Ovary (tissue), 10 donors: ENCODE measurements at places on chromosomes 6 and 20.

DNA sequence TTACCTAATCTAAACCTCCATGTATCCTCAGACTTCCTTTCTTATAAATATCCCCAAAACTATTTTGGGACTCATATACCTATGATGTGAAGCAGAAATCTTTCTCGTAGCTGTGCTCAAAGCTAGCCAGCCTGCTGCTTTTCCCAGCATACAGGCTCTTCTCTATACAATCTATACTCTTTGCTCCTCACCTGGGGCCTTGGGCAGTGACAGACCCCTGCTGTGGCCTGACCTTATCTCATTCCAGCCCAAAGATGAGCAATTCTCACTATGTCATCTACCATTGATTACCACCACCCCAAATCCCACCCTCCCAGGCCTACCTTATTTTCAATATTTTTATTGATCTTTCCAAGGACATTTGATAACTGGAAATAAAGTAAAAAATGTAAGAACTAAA lies 83.2 kb upstream of the FBXL4 start:
- no peaks in the 10 kb centered on the region for H3K27me3 ChIP-seq
- no peaks in the 10 kb centered on the region for H3K36me3 ChIP-seq
- no peak overlapping the region for H3K27ac ChIP-seq
- no peak for DNase-seq
- no peaks in the 10 kb centered on the region for H3K4me1 ChIP-seq

DNA sequence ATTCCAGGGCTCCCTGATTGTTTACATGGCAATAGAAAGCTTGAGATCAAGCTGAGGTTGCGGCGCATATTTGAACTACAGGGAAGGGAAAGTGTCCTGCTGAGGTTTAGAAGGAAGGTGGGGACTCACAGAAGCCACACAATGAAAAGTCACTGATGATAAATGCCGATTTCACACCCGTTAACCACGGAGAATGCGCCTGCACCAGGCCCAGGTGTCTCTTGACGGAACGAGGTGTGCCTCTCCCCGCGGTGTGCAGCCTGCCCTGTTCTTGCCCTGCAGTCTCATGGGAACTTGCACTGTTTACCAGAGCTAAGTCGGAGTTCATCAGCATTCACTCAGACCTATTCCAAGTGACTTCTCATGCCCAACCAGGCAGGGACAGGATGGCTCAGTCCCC lies 90.3 kb downstream of the LY86 start:
- no peak for DNase-seq
- no peak overlapping the region for H3K4me3 ChIP-seq
- H3K4me1 ChIP-seq: no peaks in the 10 kb centered on the region
- H3K36me3 ChIP-seq: no peaks in the 10 kb centered on the region

DNA sequence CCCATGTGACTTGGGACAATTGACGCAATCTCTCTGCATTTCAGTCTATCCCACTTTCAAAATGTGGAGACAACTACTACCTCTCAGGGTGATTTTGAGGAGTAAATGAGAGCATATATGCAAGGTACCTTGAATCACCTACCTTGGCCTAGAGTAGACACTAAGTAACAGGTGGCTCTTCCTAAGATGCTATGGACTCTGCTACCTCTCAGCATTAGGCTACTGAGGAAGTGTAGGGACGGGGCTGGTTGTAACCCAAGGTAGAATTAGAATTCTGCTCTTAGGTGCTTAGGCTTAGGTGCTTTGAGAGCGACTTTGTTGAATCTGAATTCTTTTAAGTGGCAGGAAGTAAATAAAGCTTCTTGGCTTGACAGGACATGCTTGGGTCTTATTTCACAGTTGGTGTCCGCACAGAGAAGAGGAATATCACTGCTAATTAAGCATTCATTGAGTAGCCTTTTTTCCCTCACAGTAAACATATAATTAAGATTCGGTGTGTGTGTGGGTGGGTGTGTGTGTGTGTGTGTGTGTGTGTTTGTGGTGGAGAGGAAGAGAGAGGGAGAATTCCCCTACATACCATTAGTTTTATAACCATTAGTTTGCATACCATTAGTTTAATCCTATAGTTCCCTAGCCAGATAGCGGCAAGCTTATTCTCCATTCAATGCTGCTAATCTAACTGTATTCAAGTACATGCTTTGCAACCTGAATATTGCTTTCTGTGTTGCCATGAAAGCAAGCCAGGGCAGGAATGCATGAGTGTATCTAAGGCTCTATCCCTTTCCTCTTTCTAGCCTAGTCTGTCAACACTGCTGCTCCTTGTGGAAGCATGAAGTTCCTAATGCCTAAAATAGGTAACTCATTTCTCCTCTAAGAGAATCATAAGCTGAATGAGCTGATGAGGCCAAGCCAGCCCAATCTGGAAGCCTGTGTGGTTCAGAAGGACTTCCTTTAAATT lies 112.5 kb downstream of the IPCEF1 start:
- H3K36me3 ChIP-seq: no peaks in the 10 kb centered on the region
- no peak for DNase-seq
- H3K4me1 ChIP-seq: no peaks in the 10 kb centered on the region
- H3K27me3 ChIP-seq: no peaks in the 10 kb centered on the region
- H3K27ac ChIP-seq: no peak overlapping the region

- no peak overlapping the region for H3K27ac ChIP-seq
- no peaks in the 10 kb centered on the region for H3K27me3 ChIP-seq
- H3K36me3 ChIP-seq: no peaks in the 10 kb centered on the region
- no peaks in the 10 kb centered on the region for H3K4me1 ChIP-seq
- DNase-seq: no peak
Measured at GRCh38 chr6:87093651-87094050, 1.3 kb downstream of the CGA start.

- H3K36me3 ChIP-seq: no peaks in the 10 kb centered on the region
- H3K27me3 ChIP-seq: no peaks in the 10 kb centered on the region
- H3K4me3 ChIP-seq: no peak overlapping the region
- no peak for DNase-seq
- no peaks in the 10 kb centered on the region for H3K4me1 ChIP-seq
- no peak overlapping the region for H3K27ac ChIP-seq
Measured at GRCh38 chr6:155090166-155090565, 95.1 kb downstream of the TIAM2 start.

DNA sequence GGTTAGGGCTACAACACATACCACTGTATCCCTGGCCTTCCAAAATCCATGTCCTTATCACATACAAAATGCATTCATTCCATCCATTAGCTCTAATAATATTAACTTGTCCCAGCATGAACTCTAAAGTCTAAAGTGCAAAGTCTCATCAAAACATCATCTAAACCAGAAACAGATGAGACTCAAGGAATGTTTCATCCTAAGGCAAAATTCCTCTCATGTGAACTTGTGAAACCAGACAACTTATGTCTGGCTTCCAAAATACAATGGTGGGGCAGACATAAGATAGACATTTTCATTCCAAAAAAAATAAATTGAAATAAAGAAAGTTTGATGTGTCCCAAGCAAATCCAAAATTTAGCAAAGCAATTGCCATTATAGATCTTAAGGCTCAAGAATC lies 257.4 kb downstream of the HTR1B start:
- no peaks in the 10 kb centered on the region for H3K36me3 ChIP-seq
- DNase-seq: no peak
- no peaks in the 10 kb centered on the region for H3K27me3 ChIP-seq

- H3K36me3 ChIP-seq: no peaks in the 10 kb centered on the region
- H3K27me3 ChIP-seq: no peaks in the 10 kb centered on the region
- H3K27ac ChIP-seq: no peak overlapping the region
Measured at GRCh38 chr20:33231237-33231636, 4.6 kb upstream of the BPIFA1 start.

- H3K27me3 ChIP-seq: no peaks in the 10 kb centered on the region
- no peak for DNase-seq
- no peak overlapping the region for H3K27ac ChIP-seq
- H3K4me1 ChIP-seq: no peaks in the 10 kb centered on the region
- no peak overlapping the region for H3K4me3 ChIP-seq
Measured at GRCh38 chr6:39197922-39198500, 31.3 kb downstream of the KCNK5 start.

- no peaks in the 10 kb centered on the region for H3K36me3 ChIP-seq
- no peak for DNase-seq
- no peak overlapping the region for H3K4me3 ChIP-seq
- H3K27me3 ChIP-seq: no peaks in the 10 kb centered on the region
- no peak overlapping the region for H3K27ac ChIP-seq
Measured at GRCh38 chr6:134106702-134107101, 54.3 kb upstream of the SLC2A12 start.

DNA sequence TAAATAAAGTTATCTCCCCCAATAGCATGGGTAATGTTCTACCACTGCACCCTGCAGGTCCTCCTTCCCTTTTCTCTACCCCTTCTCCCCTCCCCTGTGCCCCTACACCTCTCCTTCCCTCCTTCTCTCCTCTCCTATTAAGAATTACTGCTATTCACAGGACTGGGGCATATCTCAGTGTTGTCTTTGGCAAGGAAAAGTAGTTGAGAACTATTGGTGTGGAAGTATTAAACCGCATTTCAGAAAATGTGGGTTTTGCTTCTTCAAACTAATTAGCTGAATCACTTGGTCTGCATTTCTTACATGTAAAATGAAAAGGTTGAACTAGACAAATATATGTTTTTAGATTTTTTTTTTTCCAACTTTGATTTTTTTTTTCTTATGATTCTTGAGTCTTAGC lies 296.3 kb downstream of the CDKAL1 start:
- H3K36me3 ChIP-seq: no peaks in the 10 kb centered on the region
- H3K4me3 ChIP-seq: no peak overlapping the region
- H3K4me1 ChIP-seq: peaks cover 7% of the 10 kb centered on the region
- no peaks in the 10 kb centered on the region for H3K27me3 ChIP-seq

DNA sequence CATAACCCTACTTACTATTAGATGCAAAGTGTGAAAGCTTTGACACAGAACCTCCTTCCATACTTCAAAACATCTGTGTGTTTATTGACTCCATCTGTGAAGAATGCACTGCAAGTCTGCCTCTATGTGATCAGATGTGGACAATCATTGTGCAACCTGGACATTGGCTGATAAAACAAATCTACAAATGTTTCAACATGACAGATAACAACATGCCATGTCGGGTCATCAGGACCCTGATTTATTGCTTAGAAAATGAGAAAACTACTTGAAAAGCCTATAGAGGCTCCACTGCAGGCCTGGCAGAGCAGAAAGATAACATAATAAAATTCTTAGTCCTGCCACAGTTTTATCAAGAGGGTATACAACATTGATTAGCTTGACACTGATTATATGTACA lies 1286.4 kb downstream of the GRIK2 start:
- no peaks in the 10 kb centered on the region for H3K36me3 ChIP-seq
- DNase-seq: no peak
- no peaks in the 10 kb centered on the region for H3K27me3 ChIP-seq
- no peak overlapping the region for H3K4me3 ChIP-seq

DNA sequence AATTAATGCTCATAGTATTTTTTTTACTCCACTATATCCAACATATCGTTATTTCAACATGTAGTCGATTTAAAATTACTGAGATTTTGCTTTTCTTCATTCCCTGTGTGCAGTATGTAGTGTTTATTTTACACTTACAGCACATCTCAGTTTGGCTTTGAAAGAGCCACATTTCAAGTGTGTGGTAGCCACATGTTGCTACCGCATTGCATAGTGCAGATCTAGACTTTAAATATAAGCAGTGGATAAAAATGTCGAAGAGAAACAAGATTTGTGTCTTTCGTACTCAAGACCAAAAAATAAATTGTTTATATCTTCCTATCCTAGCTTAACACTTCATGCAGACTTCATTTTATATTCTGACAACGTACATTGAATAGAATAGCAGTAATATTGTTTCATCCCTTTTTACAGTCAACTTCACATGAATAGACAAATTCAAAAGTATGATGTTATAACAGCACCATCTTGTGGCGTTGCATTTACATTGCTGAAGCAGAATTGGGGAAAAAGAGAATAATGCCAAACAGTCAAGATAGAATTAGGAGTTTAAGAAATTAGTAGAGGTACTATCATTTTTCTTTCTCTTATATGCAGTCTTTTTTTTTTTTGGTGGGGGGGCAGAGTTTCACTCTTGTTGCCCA lies 29.9 kb downstream of the FBXO5 start:
- H3K36me3 ChIP-seq: no peaks in the 10 kb centered on the region
- no peak for DNase-seq
- H3K27me3 ChIP-seq: no peaks in the 10 kb centered on the region
- H3K4me1 ChIP-seq: no peaks in the 10 kb centered on the region
- H3K4me3 ChIP-seq: no peak overlapping the region
- H3K27ac ChIP-seq: no peak overlapping the region

GRCh38 chr6:129789974-129790373 lies 71.1 kb downstream of the TMEM244 start:
- no peaks in the 10 kb centered on the region for H3K4me1 ChIP-seq
- DNase-seq: no peak
- no peaks in the 10 kb centered on the region for H3K27me3 ChIP-seq
- no peaks in the 10 kb centered on the region for H3K36me3 ChIP-seq

DNA sequence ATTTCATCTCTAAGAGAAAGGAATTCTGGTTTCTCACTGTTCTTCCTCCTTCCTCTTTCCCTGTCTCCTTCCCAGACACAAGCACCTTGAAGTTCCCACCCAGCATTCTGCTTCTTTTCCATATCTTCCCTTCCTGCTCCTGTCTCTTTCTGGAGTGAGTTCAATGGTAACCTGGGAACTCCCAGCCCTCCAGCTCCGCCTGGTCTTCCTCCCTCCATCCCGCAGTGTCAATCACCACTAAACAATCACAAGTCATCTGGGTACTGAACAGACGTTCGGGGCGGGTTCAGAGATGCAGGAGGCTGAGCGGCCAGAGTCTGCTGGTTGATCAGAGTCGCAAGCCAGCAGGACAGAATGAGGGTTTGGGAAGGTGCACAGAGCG lies 7.7 kb downstream of the TTBK1 start:
- no peaks in the 10 kb centered on the region for H3K27me3 ChIP-seq
- no peak for DNase-seq
- peaks cover 4% of the 10 kb centered on the region for H3K4me1 ChIP-seq
- H3K27ac ChIP-seq: no peak overlapping the region
- H3K4me3 ChIP-seq: no peak overlapping the region

- peaks cover 38% of the 10 kb centered on the region for H3K4me1 ChIP-seq
- H3K27me3 ChIP-seq: no peaks in the 10 kb centered on the region
- H3K4me3 ChIP-seq: no peak overlapping the region
- H3K36me3 ChIP-seq: no peaks in the 10 kb centered on the region
- no peak for DNase-seq
- H3K27ac ChIP-seq: peak overlapping the region; percentile 56
Measured at GRCh38 chr6:35596448-35597442, 84.0 kb upstream of the TULP1 start.

DNA sequence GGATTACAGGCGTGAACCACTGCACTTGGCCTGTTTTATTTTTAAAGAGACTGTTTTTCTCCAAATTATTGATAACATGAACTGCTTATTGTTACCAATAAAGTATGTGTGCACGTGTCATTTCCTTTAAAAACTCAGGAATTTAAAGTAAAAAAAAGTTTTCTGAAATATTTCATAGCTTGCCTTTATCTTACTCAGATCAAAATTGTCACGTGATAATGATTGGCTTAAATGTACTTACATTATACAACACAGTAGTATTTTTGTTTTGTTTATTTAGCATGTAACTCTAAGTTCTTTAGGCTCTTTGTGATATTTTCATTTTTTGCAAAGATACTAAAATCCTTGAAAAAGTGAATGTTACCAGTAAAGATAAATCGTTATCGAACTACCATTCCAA lies 174.1 kb downstream of the ZFAND3 start:
- no peak overlapping the region for H3K4me3 ChIP-seq
- DNase-seq: no peak
- H3K27ac ChIP-seq: no peak overlapping the region
- H3K27me3 ChIP-seq: no peaks in the 10 kb centered on the region
- H3K36me3 ChIP-seq: no peaks in the 10 kb centered on the region
